ENCODE measurements at places on chromosomes 7 and 10.

- DNase-seq: no peak
Measured at GRCh38 chr10:10623958-10624566, 393.6 kb upstream of the CELF2 start.

- no peak for DNase-seq
Measured at GRCh38 chr7:114949231-114949630, 27.3 kb downstream of the MDFIC start.

DNA sequence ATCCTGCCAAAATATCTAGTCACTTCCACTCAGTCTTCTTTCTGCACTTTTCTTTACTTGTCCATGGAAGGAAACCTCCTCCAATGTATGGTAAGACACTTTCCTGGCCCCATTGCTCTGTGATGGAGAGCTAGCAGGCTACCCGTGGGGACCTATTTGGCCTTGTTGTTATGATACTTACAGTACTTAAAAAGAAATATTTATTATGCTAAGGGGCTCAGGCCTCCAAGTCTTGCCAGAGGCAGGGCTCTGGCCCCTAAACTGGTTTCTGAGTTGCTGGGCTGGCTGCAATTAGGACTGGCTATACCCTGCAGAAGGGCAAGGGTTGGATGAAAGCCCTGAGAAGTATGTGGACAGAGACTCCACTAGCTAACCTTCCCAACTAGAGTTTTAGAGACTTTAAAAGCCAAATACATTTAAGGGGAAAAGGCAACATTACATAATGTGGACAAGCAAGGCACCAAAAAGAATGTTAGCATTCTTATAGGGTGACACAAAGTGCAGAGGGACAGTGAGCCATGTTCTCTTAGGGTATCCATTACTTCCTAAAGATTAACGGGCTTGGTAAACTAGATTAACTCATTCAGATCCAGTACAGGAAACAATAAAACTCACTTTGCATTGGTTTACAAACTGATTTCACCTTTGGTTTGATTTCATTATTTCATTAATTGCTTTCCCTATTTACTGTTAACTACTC lies 84.9 kb upstream of the INHBA start:
- DNase-seq: no peak

- no peak for DNase-seq
Measured at GRCh38 chr7:99193527-99194220, 14.2 kb downstream of the KPNA7 start.

- no peak for DNase-seq
Measured at GRCh38 chr7:70838292-70838907, 293.5 kb upstream of the GALNT17 start.

GRCh38 chr7:27377988-27378387 lies 135.4 kb downstream of the EVX1 start:
- DNase-seq: no peak

- no peak for DNase-seq
Measured at GRCh38 chr7:135121868-135122267, 26.0 kb upstream of the TMEM140 start.

GRCh38 chr10:107728807-107729206 lies 564.3 kb upstream of the SORCS1 start:
- DNase-seq: no peak

DNA sequence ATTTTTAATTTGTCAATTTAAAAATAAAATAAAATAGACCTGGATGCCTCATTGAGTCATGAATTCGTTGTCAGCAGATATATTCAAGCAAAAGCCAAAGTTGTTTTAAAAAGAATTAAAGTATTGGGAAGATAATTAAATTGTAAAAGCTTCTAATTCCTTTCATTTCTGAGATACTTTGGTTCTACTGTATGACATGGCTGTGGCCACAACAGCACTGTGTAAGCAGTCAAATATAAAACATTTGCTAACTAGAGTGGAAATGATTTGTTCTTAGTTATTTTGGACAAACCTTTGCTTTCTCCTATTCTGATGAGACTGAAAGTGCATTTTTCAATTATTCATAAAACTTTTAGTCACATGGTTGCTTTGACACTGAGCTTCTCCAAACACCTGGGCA lies 143.6 kb upstream of the FAM13C start:
- DNase-seq: no peak

- DNase-seq: peak; percentile 85
Measured at GRCh38 chr7:101321491-101322401, at the start of gene IFT22. TSS of gene IFT22 (minus strand) at chr7:101321812. CDS start at chr7:101321709, 103 bp downstream.

DNA sequence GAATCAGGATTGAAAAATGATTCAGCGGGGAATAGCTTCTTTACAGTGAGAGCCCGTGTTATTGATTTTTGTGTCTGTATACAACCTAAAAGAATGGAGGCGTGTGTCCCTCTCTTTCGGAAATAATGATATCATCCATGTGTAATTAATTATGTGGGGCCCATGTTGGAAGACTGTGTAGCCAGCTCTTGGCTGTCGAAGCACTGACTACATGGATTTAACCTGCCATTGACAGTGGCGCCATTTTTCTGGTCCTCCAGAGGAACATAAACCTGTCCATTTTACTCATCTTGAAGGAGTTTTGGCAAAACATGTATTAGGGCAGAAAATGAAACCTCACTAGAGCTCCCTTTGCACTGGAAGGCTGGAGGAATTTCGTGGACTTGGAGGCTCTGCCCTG lies 119.6 kb downstream of the ITIH5 start:
- DNase-seq: no peak

GRCh38 chr7:69018200-69018599 lies 580.1 kb upstream of the AUTS2 start:
- DNase-seq: no peak

- no peak for DNase-seq
Measured at GRCh38 chr7:77383333-77383740, 32.8 kb downstream of the GSAP start.

DNA sequence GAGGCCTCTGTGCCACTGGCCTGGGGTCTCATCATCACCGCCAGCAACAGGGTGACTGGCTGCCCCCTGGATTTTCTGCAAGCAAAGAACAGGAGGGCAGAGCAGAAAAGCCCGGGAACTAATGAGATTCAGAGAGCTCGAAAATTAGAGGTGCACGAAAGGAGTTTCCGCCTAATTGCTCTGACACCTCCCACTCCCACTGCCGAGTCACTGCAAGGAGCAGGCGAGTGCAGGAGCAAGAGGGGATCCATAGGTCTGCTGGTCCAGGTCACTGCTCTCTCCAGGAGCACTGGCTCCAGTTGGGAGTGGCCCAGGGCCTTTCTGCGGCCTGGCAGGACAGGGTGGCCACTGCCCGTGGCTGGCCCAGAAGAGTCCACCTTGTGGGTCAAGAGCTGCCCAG lies 276.2 kb downstream of the KCNMA1 start:
- DNase-seq: no peak

DNA sequence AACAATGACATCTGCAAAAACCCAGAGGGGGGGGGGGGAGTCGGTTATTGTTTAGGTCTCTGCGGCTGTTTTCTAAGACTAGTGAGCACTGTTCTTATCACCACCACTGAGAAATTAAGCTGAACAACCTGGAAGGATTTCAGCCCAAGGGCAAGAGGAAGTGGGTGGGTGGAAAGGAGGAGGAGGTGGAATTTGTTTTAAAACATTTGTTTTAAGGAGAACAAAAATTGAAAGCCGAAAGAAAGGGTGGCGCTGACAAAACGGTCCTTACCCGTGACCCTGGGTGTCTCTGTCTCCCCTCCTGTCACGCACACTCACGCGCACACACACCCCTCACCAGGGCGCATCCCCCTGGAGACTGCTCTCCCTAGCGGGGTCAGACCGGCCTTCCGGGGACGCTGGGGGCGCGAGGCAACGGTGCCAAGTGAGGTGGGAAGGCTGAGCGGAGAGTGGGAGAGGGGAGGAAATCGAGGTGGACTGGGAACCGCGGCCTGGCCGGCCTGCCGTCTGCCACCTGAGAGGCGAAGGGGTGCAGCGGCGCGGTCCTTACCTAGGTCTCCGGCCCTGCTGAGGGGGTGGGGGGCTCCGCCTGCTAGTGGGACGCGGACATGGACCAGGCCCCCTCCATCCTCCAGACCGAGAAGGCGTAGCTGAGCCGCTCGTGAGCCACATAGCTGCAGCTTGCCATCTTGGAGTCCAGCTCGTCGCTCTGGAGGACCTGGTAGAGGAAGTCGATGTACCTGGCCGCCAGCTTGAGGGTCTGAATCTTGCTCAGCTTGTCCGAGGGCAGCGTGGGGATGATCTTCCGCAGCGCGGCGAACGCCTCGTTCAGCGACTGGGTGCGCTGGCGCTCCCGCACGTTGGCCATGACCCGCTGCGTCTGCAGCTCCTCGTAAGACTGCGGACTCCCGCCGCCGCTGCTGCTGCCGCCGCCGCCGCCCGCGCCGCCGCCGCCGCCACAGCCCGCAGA lies 1.0 kb downstream of the TWIST1 start:
- DNase-seq: no peak

DNA sequence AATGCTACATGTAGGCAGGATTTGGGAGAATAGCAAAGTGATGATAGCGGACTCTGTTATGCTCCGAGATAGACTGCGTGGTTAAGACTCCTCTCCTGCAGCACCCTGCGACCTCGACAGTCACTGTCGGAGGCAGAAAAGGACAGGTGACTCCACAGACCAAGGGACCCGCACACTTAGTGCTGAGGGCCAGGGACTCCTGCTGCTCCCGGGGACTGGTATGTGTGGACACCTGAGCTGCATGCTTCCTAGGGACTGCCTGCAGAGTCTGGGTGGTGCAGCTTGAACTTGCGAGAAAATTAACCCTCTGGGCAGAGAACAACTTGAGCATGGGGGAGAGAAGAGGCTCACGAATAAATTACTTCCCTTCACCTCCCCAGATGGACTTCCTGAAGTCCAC lies 407.1 kb upstream of the PFKP start:
- DNase-seq: no peak

- no peak for DNase-seq
Measured at GRCh38 chr10:127356360-127356759, 160.0 kb upstream of the INSYN2A start.

DNA sequence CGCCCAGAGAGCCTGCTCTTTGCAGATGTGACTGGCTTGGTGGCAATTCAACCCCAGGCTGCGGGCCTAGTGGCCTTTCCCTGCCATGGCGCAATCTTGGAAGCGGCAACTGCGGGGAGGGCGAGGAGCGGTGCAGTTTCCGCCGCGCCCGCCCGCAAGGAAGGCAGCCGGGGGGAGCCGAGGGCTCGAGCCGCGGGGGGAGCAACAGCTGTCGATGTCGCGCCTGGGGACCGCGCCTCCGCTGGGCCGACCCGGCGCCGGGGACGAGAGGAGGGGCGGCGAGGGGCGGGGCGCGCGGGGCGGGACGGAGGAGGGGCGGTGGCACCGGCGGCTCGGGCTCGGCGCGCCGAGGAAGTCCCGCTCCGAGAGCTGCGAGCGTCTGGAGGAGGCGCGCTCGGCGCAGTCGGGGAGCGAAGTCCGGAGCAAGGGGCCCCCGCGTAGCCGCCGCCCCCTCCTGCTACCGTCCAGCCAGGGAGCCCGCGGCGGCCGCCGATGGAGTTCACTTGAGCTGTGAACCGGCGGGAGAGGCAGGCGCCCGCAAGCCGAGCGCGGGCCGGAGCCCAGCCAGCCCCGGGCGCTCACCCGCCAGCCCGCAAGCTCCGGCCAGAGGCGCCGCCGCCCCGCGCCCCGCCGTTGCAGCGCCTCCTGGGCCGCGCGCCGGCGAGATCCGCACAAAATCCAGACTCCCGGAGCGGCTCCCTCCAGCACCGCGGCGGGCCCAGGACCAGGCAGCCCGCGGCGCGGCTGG lies 438.1 kb upstream of the GALNT17 start:
- DNase-seq: no peak

DNA sequence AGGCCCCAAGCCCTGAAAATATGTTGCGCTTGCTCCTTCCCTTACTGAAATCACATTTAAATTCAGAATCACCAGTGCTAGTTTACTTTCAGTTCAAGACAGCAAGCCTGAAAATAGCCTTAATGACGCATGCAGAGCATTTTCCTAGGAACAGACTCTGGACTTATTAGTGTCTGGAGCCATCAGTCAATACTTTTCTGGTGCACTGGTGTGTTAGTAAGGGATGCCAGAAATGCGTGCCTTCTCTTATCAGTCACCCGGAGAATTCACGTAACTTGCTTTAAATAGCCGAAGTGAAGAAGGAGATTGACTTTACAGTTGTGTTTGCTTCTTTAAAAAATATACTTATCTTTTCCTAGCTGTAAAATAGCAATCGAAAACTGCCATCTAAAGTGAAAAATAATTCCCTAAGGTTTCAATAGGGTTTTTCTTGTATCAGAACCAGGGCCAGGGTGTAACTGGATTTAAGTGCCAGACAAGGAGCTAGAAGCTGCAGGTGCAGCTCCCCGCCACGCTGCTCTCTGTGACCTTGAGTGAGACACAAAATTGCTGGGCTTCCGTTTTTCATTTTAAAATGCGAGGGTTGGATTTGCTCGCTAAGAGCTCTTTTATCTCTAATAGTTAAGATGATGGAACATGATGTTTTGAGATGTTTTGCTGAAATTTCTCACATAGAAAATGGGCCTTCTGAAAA lies 177.8 kb downstream of the NSUN6 start:
- no peak for DNase-seq

GRCh38 chr10:102644646-102645387 lies 538 bp downstream of the TRIM8 start:
- DNase-seq: peak; percentile 71

GRCh38 chr7:73851410-73852338 lies 9.3 kb upstream of the TMEM270 start:
- no peak for DNase-seq

DNA sequence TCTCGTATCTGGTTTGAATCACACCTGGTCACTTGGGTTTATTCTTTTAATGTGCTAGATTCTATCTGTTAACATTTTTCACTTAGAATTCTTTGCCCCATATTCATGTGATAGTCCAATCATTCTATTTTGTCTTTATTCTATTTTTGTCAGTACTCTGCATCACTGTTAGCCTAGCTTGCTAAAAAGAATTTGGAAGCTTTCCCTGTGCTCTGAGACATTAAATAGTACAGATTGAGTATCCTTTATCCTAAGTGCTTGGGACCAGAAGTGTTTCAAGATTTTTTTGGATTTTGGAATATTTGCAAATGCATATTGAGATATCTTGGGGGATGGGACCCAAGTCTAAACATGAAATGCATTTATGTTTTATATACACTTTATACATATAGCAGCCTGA lies 51.0 kb downstream of the RALA start:
- DNase-seq: no peak

GRCh38 chr10:7189909-7190308 lies 220.9 kb downstream of the SFMBT2 start:
- no peak for DNase-seq

GRCh38 chr7:24781106-24781505 lies 23.8 kb upstream of the GSDME start:
- peak; percentile 34 for DNase-seq

- no peak for DNase-seq
Measured at GRCh38 chr7:145030754-145031153, 194.9 kb upstream of the TPK1 start.

Data from C1 segment of cervical spinal cord (tissue), 14 donors.